ENCODE measurements at places on chromosomes 6 and 20.

DNA sequence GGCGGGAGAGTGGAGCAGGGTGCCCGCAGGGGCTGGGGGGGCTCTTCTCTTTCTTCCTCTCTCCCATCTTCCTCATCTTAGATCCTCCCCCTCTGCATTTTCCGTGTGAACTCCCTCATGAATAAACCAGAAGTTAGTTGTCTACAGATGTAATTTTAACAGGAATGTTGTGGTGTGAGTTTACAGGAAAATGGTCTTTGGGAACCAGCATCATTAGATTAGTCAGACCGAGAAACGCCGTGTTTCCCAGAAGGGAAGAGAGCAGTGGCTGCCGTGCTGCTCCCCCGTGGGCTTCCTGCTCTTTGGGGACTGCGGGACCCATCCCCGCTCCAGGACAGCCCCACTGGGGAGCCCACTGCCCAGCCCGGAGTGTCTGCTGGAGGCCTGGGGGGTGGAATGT is 3.4 kb downstream of the MYT1 start:
- DNase-seq, result no peak

DNA sequence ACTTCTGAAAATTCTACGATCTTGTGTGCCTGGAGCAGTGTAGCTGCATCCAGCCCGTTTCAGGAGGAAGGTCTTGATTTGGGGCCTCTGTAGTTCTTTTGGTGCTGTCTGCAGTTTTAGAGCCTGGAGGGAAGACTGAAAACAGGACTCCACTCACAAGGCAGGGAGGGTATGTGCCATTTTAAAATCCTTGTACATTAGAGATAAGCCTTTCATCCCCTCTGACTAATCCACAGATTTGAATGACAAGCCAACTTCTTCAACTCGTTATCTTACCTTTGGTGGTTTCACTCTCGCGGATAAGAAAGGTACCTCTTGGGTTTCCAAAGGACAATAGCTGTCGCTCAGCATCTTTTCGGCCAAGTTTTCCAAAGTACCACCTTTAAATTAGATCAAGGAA is 98.0 kb upstream of the TRAF3IP2 start:
- no peak for DNase-seq

GRCh38 chr6:105021399-105021798 is 64.5 kb downstream of the LIN28B start:
- no peak for DNase-seq

- DNase-seq, result no peak
Observed at GRCh38 chr6:74269600-74269858, 573.5 kb downstream of the CD109 start.

- DNase-seq, result peak; percentile 19
Observed at GRCh38 chr6:97059473-97059872, 134.9 kb downstream of the KLHL32 start.

DNA sequence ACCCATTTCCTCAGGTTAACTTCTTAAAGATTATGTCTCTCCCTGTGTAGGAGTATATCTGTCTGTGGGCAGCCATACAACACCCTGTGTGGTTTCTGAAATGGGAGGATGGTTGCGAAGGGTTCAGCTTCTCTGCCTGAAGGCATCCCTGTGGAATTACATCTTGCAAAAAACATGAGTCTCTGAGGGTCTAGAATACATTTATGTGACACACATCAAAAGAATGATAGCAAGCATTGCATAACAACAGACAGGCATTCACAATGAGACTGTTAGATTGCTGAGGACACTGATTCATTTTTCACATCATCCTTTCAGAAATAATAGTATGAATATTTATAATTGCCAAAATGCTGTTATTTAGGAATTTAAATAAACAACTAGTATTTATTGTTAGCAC is 670.9 kb downstream of the HTR1B start:
- DNase-seq, result no peak

GRCh38 chr6:168506460-168506859 is 65.5 kb downstream of the SMOC2 start:
- no peak for DNase-seq

Measured in stromal cell of bone marrow (primary cell).